ENCODE measurements at places on chromosomes 1 and 21.

DNA sequence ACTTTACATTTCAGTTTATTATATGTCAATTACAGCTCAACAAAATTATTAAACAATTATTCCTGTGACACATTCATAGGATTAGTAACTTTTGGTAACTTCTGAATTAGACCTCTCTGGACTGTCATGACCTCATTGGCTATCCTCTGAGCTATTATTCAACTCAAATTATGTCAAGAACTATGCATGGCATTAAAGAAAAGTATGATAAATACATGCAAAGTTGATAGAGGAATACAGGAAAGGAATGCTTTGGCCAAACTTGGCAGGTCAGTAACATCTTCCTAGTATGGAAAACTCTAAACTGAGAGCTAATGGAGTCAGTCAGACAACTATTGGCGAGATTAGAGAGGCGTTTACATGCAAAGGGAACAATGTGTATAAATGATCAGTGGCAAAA is 158.4 kb downstream of the DUSP10 start:
- DNase-seq, result no peak

DNA sequence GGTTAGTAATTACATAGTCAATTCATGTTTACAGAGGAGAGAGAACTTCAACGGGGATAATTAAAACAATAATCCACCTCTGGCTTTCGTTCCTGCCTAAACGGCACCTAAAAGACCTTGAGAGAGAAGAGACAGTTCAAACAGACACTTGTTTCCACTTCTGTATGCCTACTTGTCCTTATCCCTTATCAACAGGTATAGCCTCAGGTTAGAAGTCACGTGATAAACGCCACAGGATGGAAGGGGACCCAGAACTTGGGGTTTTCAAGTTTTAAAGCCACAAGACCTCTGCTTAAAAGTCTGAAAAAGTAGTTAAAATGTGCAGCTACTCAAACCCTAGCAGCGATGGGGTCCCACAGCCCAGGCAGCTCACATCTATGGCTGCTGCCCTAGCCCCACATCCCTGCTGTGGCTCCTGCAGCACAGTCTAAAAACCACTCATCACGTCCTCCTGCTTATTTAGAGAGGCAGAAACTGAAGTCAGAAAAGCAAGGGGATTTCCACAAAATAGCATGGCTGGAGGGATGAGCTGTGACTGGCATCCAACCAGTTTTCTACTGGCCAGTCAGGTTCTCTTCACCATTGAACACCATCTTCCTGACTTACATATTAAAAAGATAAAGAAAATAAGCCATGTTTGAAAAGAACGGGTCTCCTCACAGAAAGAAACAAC is 51.2 kb upstream of the SEC16B start:
- DNase-seq, result no peak

- DNase-seq, result no peak
Measured at GRCh38 chr1:163169553-163169952, 33.2 kb downstream of the RGS5 start.

DNA sequence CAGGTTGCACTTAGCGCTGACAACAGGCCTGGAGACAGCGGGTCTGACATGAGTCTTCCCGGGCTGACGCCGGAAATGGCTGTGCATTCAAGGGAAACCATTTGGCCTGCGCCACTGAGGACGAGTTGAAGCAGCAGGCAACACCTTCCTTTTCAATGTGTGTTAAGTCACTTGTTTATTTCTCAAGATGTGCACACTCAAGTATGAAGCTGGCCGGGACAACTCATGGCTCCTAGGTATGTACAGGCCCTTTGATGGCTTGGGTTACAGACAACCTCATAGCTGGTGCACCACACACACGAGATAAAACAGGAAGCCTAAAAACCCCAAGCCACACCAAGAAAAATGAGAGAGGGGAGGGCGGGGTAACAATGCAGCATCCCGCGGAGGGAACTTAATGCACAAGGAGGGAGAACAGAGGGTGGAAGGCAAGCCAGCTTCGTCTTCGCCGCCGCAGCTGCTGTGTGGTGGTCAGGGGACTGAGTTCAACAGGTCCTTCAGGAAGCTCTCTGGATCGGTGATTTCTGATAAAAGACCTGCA is 118.0 kb upstream of the IFFO2 start:
- DNase-seq, result peak; percentile 12

- DNase-seq, result no peak
Measured at GRCh38 chr1:17539477-17540254, at the start of gene ARHGEF10L. Gene ARHGEF10L (plus strand): TSS chr1:17539698. CDS start chr1:17580596, 40,898 bp downstream.

- DNase-seq, result no peak
Measured at GRCh38 chr1:200363264-200363933, 46.4 kb downstream of the ZNF281 start.

GRCh38 chr1:227887697-227888403 is 59.9 kb downstream of the WNT9A start:
- DNase-seq, result no peak

DNA sequence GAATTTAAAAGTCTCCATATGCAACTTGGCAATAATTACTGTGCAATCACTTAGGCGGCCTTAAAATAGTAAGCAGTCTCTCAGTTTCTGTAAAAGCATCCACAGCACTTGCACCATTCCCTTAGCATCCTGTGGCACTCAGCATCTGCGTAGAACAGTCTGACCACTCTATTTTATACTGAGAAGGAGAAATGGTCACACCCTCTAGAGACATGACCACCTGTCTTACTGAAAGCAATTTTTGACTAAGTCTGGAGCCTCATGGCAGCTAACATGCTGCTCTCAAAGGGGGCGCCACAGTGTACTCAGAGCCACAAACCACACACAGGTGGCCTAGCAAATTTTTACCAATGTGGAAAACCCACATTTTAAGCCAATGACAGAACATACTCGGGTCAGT is 62.0 kb downstream of the KCNK1 start:
- DNase-seq, result no peak

DNA sequence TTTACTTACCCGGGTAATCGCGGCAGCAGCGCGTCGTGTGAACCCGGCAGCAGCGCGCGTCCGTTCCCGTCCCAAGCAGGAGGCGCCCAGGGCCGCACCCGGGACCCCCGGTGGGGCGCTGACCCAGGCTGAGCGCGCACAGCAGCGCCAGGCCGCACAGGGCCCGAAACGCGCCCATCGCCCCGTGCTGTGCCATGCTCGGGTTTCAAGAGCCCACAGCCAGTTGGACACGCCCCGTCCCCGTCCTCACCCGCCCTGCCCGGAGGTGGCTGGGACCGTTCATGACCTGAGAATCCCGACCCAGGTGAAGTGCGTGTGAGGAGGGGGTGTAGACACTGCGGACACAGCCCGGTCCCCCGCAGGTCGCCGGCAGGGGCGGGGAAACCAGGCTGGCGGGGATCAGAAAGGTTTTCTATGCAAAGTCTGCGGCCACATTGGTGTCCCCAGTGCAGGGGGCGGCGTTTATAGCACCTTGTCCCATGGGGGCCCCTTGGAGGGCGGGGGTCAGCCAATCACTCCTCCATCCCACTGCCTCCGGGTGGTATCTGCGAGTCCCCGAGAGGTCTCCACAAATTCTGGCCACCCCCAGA is at the start of gene TNFRSF18:
Gene TNFRSF18, minus strand, starts transcription at position 217 of the 590 bp plus-strand sequence. Its CDS starts 21 bp downstream, at position 196.
- DNase-seq, result peak; percentile 56

- DNase-seq, result no peak
Measured at GRCh38 chr1:27713869-27714513, 11.8 kb upstream of the FAM76A start.

DNA sequence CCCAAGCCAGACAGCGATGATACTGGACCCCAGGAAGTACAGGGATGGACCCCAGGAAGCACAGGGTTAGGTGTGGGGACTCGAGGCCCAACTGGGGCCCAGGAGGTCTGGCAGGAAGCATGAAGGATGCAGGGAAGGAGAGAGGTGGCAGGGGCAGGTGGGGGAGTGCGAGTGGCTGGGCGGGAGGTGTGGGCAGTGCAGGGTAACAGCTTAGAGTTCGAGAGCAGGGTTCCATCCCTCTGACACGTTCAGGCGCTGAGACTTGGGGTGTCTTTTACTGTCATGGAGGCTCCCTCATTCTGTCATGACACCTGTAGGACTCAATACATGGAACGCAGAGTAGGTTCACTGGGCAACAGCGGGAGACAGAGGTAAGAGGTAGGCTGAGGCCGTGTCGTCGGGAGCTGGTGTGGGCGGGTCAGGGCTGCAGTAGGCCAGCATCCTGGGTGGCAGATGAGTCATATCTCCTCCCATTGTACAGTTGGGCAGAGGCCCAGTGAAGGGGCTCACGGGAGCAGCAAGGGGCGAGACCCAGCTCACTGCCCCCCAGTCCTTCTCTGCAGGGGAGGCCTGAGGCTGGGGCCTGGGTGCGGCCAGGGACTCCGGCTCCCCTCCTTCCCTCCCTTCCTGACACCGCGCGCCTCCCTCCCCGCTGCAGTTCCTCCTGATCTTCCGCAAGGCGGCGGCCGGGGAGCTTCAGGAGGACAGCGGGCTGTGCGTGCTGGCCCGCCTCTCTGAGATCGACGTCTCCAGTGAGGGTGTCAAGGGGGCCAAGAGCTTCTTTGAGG is 11.6 kb upstream of the CTRC start:
- no peak for DNase-seq
